ENCODE measurements at places on chromosomes 16 and 17. TPM values are rescaled to one million over a fixed set of nuclear protein-coding genes. Genes with fewer than 3 reads are reported as not detected.

Gene SLC16A11
- total RNA-seq, result not detected

Gene KRT31
- total RNA-seq, result not detected

Gene CD68
- total RNA-seq, result 4.4 TPM

Gene HBZ
- total RNA-seq, result not detected

Gene TBC1D3
- total RNA-seq, result not detected

Gene CALB2
- not detected for total RNA-seq

Gene C17orf107
- total RNA-seq, result 0.92 TPM

Gene MPP2
- 0.69 TPM for total RNA-seq

Gene TIGD7
- total RNA-seq, result 5.1 TPM

Gene PNMT
- 0.19 TPM for total RNA-seq

DNA sequence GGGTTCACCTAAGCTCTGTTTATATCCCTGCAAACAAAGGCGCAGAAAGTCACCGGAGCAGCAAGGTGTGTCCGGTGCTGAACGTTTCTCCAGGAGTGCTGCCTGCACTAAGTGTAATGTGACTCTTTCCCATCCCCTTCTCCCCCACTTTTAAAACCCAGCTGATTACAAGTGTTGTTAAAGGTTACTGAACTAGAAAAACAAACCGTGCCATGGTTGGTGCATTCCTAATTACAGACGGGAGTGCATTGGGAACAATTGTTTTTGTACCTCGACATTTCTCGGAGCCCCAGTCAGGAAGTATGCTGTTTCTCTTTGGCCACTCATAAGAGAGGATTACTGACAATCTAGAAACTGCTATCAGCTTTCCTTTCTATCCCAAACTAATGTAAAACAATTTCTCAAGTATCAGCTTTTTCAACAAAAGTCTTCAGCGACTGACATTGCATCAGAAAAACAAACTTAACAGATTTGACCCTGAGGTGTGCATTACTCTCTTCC is 441.0 kb upstream of the SALL1 start:
- DNase-seq, result no peak

- no peak for DNase-seq
Measured at GRCh38 chr17:31509805-31510177, 118.3 kb downstream of the RAB11FIP4 start.

GRCh38 chr16:85502357-85502756 is 110.8 kb upstream of the GSE1 start:
- DNase-seq, result no peak

GRCh38 chr16:47431960-47432359 is 28.9 kb downstream of the ITFG1 start:
- DNase-seq, result no peak

DNA sequence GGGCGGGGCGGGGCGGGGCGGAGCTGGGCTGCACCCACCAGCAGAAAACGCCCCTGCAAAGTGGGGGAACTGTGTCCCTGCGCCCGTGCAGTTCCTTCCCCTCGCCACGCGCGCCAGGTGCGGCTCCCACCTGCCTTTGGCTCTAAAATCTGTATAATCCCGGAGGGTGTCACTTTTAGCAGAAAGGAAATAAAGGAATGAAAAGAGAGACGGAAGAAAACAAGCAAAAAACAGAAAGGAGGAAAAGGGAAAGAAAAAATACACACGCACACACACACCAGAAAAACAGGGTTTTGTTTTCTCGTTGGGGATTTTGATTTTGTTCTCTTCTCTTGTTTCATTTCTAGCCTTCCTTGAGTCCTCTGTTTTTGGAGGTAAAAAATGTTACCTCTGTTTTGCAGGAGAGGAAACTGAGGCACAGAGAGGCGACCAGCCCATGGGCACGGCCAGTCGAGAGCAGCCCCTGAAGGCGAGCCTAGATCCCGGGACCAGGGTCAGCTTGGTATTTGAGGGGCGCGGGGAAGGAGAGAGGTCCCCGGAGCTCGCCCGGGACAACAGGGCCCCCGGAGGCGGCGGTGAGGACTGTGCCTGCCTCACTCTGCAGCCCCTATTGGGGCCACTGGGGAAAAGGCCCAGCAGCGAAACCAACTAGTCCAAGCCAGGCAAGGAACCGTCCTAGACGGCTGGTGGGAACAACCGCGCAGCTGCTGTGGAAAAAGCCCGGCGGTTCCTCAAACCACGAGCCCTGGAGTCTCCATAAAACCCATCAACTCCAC is 594 bp upstream of the CARHSP1 start:
- no peak for DNase-seq

DNA sequence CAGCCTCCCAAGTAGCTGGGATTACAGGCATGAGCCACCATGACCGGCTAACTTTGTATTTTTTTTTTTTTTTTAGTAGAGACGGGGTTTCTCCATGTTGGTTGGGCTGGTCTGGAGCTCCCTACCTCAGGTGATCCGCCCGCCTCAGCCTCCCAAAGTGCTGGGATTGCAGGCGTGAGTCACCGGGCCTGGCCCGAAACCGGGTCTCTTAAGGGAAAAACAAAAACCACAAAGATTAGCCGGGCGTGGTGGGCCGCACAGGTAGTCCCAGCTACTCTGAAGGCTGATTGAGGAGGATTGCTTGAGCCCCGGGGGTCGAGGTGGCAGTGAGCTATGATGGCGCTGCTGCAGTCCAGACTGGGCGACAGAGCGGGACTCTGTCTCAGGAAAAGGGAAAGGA is 19.9 kb upstream of the RBL2 start:
- DNase-seq, result no peak

GRCh38 chr17:2068031-2068518 is 13.2 kb downstream of the HIC1 start:
- no peak for DNase-seq

DNA sequence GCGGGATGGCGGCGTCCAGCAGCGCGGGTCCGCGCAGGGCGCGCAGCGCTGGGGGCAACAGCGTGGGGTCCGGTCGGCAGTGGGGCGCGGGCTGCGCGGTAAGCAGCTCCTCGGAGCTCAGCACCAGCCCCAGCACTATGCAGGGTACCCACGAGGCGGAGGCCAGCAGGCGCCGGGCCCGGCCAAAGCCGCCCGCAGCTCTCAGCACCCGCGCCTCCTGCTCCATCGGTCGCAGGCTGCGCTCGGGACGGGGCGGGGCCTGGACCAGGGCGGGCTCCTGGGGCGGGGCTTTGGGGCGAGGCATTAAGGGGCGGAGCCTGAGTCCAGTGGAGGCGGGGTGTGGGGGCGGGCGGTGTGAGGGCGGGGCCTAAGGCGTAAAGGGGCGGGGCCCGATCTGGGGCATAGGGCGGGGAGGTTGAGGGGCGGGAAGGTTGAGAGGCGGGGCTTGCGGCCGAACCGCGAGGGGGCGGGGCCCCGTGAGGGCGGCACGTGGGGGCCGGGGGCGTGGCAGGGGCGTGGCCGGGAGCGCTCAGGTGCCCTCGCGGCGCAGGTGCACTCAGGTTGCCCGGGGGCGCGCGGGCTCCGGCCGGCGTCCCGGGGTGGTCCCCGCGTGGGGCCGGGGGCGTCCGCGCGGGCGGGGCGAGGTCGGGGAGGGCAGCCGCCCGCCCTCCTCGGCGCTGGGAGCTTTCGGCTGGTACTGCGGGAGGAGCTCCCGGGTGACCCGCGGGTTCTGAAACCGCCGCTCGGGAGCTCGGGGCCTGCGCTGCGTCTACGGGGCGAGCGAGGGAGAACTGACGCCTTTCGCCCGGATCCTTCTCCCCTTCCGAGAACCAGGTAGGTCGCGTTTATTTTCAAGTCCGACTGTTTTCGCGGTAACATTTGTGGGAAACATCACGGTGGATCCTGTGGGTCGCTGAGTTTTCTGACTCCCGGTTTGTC is 1.4 kb upstream of the SLC22A31 start:
- DNase-seq, result peak; percentile 73

- DNase-seq, result no peak
Measured at GRCh38 chr16:11203111-11203623, 52.8 kb downstream of the SOCS1 start.

GRCh38 chr16:25868106-25868505 is 176.3 kb downstream of the HS3ST4 start:
- DNase-seq, result no peak

DNA sequence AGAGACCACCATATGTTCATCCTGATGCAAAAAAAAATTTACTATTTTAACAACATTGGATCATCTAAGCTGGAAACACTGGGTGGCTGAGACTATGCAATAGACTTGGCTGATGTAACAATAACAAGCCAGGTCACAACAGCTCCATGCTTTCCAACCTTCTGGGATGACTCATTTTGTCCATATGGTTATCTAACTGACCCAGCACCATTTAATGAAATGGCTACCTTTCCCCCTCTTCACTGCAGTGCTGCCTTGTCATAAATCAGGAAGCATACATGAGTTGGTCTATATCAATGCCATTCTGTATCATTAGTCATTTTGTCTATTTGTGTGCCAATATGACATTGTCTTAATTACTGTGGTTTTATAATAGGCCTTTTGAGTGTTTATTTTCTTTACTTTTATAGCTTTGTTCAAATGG is 217.6 kb upstream of the KCNJ16 start:
- no peak for DNase-seq

GRCh38 chr17:80024206-80024972 is 11.3 kb downstream of the TBC1D16 start:
- DNase-seq, result no peak

GRCh38 chr16:892536-893255 is 78.1 kb downstream of the LMF1 start:
- DNase-seq, result no peak

DNA sequence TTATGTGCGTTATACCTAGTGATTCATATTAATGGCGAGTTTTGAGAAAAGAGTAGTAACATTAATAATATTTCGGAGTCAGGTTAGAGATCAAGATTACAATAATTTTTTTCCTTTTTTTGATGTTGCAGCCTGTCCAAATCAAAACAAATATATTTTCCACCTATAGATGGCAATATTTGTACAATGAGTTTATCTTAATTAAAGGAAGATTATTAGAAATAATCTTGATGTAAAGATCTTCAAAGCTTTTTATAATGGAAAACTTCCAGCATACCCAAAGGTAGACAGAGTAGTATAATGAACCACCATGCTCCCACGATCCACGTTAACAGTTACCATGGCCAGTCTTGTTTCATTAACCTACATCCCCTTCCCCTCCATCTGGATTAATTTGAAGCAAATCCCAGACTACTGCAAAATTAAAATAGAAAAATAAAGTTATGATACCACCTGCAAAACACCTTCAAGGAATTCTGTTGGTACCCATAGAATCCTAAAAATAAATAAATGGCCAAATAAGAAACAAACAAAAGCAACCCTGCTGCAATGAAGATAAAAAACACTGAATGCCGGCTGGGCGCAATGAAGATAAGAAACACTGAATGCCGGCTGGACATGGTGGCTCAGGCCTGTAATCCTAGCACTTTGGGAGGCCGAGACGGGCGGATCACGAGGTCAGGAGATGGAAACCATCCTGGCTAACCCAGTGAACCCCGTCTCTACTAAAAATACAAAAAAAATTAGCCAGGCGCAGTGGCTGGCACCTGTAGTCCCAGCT is 46.5 kb upstream of the GINS3 start:
- no peak for DNase-seq

GRCh38 chr17:51050291-51051033 is 70.2 kb downstream of the SPAG9 start:
- DNase-seq, result no peak
